Tibial nerve (tissue), 4 donors: ENCODE measurements at places on chromosomes 1 and 21.

DNA sequence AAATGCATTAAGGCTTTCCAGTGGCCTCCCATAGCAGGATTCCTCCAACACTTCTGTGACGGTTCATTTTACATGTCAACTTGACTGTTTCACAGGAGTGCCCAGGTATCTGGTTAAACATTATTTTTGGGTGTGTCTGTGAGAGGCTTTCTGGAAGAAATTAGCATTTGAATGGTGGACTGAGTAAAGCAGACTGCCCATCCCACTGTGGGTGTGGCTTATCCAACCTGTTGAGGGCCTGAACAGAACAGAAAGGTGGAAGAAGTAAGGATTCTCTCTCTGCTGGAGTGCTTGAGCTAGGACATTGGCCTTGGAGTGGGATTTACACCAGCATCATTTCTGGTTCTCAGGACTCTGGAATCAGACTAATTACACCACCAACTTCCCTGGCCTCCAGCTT lies 85.6 kb downstream of the RGS7 start:
- DNase-seq, result no peak

GRCh38 chr1:59494145-59494833 lies 197.4 kb downstream of the FGGY start:
- DNase-seq, result no peak

- no peak for DNase-seq
Measured at GRCh38 chr1:226625832-226626576, 77.4 kb downstream of the STUM start.

DNA sequence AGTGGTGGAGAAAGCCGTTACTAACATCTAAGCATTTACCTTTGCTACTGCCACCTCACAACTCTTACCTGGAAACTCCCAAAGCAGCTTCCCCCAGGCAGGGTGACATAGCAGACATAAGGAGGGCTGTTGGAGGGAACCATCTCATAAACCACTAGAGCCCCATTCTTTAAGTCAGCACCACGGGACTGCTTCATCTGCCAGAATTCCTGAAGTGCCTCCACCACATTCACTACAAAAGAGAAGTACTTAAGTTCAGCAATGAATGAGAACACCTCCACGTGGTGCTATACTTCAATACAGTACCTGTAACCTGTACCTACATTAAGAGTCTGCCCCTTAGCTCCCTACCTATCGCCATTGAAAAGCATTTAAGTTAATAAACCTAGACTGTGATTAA lies 10.3 kb downstream of the LIX1L start:
- no peak for DNase-seq

DNA sequence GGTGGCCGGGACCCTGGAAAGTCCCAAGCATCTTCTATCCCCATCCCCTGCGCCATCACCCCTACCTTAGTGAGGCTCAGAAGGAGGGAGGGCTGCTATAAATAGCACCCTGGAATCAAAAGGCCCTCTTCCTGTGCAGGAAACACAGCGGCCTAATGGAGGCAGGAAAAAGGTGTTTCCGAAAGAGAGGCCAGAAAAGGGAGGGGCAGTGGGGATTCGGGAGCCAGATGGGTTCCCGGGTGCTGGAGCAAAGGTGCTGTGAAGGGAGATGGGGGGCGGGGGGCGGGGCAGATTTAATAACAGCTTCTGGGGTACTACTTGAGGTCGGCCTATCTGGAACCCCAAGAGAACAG lies 16.6 kb downstream of the NAV1 start:
- no peak for DNase-seq

DNA sequence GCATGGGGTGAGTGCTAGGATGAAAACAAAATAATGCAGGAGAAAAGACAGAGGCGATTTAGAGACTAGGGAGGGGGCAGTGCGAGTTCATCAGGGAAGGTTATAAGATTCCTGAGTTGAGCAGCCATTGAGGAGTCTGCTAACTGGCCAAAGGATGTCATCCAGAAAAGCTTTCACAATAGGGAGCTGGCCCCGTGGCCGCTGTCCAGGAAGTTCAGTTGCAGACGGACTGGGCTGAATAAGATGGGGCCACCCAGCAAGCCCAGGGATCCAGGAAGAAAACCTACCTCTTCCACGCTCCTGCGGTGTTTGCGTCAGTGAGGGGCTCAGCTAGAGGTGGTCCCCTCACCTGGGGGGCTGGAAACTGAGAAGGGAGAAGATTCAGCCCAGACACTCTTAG lies 4.0 kb upstream of the PKP1 start:
- DNase-seq, result peak; percentile 24

DNA sequence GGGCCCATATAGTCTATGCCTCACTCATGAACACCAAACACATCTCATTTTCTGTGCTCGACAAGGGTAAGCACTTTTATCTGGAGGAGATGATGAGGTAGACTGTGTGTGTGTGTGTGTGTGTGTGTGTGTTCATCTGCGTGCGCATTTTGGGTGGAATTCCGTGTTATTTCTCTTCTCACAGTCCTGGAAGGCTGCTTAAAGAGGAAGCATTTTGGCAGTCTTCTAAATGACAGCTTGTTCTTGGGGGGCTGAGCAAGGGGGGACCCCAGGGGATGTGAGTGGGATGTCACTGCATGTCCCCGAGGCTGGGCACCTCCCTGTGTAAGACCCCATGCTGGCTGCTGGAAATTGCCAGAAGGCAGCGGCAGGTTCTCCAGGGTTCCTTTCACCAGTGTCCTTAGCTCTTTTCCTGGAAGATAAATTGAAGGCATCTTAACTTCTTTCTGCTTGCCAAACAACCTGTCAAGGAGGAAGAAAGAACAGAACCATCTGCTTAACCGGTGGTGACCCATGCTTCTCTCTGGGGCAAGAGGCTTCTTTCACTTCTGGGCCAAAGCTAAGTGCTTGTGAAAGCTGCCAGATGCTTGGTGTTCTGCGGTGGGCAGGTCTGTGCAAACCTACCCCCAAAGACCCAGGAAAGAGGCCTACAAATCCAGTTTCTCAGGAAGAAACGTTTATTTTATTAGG lies 9.9 kb upstream of the RD3 start:
- no peak for DNase-seq

DNA sequence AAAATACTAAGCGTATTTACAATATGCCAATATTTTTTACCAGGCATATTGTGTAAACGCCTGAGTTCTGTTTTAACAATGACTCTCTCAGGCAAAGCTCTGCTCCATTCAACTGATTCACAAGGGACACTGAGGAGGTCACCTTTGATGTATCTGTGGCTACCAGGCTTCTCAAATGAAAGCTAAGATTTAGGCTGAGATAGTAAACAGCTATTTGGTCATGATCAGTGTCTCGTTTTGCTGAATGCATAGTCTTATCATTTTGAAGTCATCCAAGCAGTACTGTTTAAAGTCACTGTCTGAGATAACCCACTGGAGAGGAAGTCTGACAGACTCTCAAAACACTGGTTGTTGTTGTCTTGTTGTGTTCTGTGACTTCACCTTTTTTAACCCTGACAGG lies 13.7 kb upstream of the PLPPR5 start:
- no peak for DNase-seq

GRCh38 chr21:46057111-46057709 lies 40.7 kb upstream of the COL6A2 start:
- DNase-seq, result no peak
